A549 treated with CpdA at 1 μM for 4 hours (cell line): ENCODE measurements at places on chromosomes 2 and 18. TPM values are rescaled to one million over a fixed set of nuclear protein-coding genes. Genes with fewer than 3 reads are reported as not detected.

Gene TMEFF2
- total RNA-seq: 0.09 to 0.18 TPM (median 0.17 TPM) in 5 replicates

Gene UPP2
- total RNA-seq: not detected in 5 replicates

Gene TTN
- total RNA-seq: under 0.01 to 0.03 TPM (median 0.01 TPM) in 4 of 5 replicates, not detected in the other

Gene BCL2
- total RNA-seq: 0.52 to 0.73 TPM (median 0.58 TPM) in 5 replicates

Gene TUBB8B
- total RNA-seq: not detected in 5 replicates

Gene MATN3
- 9.3 to 14.2 TPM (median 12.8 TPM) in 5 replicates for total RNA-seq

Gene NEB
- 0.29 to 0.86 TPM (median 0.34 TPM) in 5 replicates for total RNA-seq

Gene NR4A2
- 2.3 to 4.5 TPM (median 3.8 TPM) in 5 replicates for total RNA-seq

Gene VWC2L
- total RNA-seq: not detected in 5 replicates
